Thymus (tissue), 14 donors: ENCODE measurements at places on chromosomes 13 and 19. TPM values are rescaled to one million over a fixed set of nuclear protein-coding genes. Genes with fewer than 3 reads are reported as not detected.

Gene ELSPBP1
- total RNA-seq = 0.24 TPM

Gene RDH8
- not detected for total RNA-seq

Gene ABCC4
- 10.3 TPM for total RNA-seq

Gene THSD8
- 9.9 TPM for total RNA-seq

Gene DUXA
- 0.05 TPM for total RNA-seq

Gene EBI3
- total RNA-seq = 5.7 TPM

Gene BRSK1
- total RNA-seq = 3.1 TPM

Gene SLAIN1
- total RNA-seq = 49.7 TPM

Gene SIGLEC12
- total RNA-seq = 0.99 TPM

Gene PSG11
- 0.05 TPM for total RNA-seq

Gene PPFIA3
- total RNA-seq = 7.0 TPM

Gene SCN1B
- total RNA-seq = 0.28 TPM
